Muscle of back (tissue), 13 donors: ENCODE measurements at places on chromosomes 1 and 21.
A peak's percentile ranks its signal among the peaks of the same experiment; 100 is the strongest.

DNA sequence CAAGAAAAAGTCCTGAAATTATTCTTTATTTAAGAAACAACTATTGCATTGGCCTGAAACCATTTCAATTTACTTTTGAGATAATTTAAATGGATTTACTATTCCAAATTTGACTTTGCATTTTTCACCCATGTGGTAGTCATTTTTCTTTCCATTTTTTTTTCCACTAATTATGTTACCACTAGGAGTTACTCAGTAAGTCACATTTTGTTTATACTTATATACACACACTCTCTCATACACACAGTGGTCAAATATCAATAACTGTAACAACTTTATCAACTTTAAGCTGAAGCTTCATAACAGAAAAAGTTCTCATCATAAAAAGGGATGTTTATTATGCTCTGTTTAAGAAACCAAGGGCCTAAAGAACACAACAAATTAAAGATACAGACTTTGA, 222.8 kb downstream of the SIPA1L2 start:
- no peak for DNase-seq

- peak; percentile 10 for DNase-seq
These were observed 688.5 kb downstream of the MATN1 start for GRCh38 chr1:30034627-30035521.

DNA sequence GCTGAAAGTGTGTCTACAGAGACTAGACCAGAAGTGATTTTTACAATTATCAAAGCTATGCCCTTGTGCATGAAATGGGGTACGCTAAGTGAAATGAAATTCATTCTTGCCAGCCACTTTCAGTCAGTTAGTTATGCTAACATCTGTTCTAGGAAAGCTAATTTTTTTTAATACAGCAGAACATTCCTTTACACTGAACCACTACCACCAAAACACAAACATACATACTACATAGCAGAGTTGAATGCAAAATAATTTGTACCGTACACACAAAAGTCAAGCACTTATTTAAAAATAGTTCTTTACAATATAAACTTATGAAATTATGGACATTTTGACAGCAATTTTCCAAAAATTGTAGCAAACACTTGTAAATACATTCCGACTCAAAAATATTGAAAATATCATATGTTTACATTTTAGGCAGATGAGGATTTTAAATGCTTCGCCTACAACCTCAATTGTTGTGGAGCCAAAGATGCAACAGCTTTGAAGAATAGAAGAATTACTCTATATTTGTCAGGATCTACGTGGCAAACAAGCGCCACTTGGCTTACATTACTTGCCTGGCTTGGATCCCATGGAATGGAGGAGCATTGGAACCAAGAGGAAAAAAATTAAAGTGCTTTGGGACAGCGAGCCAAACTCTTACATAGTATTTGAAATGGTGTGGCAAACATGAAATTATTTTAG, 30.6 kb downstream of the WLS start:
- DNase-seq = peak; percentile 64

- peak; percentile 83 for DNase-seq
These were observed 5.7 kb upstream of the ACOT11 start for GRCh38 chr1:54542120-54542961.

GRCh38 chr21:36188081-36188681, 31.6 kb downstream of the DOP1B start:
- DNase-seq = no peak

DNA sequence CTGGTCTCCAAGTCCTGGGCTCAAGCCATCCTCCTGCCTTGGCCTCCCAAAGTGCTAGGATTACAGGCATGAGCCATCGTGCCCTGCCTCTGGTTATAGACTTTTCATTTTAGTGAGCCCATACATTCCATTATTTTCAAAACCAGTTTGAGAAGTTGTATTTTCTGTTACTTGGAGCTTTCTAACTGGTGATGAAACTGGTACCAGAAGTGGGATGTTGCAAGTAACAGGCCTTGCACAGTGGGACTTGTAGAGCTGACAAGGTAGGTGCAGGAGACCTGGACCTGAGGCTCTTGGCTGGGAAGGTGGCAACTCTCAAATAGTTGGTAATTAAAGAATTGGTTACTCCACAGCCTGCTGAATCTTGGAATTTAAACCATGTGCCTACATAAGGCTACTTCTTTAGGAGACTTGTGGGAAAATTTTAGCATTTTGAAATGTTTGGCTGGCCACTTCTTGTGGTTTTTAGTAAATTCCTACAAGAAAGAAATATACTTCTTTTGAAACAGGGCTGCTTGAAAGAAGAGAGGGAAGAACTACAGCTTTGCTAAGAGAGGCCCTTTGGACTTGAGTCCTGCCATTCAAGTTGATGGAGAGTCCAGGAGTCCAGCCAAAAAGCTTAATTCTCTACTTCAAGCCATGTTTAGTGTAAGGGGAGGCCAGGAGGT, 9.8 kb upstream of the ALPL start:
- DNase-seq = no peak

DNA sequence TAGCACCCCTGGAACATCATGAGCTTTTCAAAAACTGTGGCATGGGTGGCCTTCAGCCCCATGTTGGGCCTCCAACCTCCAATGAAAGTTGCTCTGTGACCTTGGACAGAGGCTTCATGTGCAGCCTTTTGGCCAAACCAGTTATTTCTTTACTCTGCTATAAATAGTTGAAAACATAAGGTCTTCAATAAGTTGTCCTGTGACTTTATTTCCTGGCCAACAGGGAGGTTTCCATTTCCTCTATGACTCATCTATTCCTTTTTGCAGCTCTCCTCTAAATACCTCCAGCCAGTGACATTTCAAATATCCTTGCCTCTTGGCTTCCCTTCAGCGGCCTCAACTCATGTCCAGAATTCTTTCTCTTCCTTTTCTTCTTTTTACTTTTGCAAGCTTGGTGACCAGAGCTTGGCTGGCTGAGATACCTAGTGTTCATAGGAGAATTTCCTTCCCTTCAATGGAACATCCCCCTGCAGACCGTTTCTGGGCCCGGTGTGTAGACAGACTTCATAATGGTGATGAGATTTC, 22.7 kb upstream of the TRIM67 start:
- peak; percentile 73 for DNase-seq
